BE2C (cell line): ENCODE measurements at places on chromosomes 11 and 22.

- DNase-seq, result no peak
Observed at GRCh38 chr11:62879235-62879978, 1.3 kb upstream of the SLC3A2 start.

- DNase-seq, result no peak
Observed at GRCh38 chr22:38311323-38311620, 6.0 kb downstream of the CSNK1E start.

DNA sequence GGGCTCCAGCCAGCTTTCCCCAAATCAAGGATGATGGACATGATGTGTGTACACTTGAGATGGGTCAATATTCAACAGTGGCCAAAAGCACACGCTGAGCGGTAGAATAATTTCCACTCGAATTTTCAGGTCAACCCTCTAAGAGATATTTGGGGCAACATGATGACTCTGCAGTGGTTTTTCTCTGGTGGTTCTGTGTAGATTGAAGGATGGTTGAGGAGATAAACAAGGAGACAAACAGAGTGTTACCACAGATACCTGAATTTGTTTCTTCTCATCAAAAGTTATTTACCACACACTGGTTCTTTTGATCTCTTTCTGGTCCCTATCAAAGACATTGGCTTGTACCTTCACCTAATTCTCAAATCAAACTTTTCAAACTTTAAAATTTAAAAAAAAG lies 242.0 kb downstream of the ETS1 start:
- DNase-seq, result no peak

DNA sequence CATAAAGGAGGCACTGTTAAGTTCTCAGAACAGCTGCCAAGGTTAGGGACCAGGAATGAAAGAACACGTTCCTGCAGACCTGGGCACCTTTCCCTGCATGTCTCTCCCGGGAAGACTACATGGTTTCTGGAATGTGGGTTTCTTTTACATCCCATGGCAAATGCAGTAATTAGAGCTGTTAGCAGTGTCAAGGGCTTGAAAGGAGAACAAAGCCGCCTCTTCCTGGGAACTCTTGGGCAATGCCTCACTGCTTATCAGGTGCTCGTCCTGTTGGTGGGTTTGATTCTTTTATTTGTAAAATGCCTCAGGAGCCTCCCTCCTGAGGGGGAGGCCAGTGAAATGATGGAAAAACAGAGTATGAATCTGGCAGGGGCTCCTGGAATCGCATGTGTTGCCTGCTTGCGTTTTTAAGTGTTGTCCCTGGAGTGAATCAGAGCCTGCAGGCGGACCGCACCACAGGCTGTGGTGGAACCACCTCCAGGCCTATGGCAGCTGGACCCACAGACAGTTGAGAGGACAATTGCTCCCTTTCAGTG lies 723 bp upstream of the C22orf31 start:
- DNase-seq, result no peak

GRCh38 chr11:33654594-33654993 lies 46.0 kb downstream of the C11orf91 start:
- DNase-seq, result no peak

DNA sequence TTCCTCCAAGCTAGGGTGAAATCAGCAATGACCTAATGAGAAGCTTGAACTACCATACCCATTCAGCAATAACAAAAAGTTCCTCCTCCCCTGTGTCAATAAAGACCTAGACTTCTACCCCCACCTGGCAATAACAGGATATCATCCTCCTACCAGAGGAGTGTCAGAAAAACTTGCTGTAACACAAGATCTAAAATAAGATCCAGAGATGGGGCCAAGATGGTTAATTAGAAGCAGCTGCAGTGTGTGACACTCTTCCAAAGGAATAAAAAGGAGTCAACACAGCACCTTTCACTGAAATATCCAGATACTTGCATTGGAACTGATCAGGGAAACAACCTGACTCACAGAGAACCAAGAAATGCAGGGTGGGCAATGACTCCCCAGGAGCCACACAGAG lies 84.4 kb upstream of the ARHGAP42 start:
- no peak for DNase-seq

- peak; percentile 10 for DNase-seq
Observed at GRCh38 chr11:1222491-1223345, at the start of gene MUC5B. MUC5B (plus strand) TSS chr11:1223066; CDS start chr11:1223124, 58 bp downstream.

- DNase-seq, result no peak
Observed at GRCh38 chr11:63227521-63228107, 15.8 kb downstream of the SLC22A25 start.

DNA sequence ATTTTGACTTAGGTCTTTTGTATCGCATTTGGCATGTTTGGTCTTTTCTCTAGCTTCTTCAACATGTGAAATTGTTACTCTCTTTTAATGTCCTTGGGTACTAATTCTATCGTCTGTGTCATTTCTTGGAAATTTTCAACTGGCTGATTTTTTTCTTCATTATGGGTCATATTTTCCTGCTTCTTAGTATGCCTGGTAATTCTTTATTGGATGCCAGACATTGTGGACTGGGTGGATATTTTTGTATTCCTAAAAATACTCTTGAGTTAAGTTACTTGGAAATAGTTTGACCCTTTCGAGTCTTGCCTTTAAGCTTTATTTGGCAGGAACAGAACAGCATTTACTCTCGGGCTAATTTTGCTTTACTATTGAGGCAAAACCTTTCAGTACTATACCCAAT lies 140.1 kb downstream of the ETS1 start:
- DNase-seq, result no peak

- no peak for DNase-seq
Observed at GRCh38 chr11:69920345-69921127, 101.3 kb upstream of the FGF3 start.

GRCh38 chr11:88345949-88346348 lies 8.4 kb upstream of the CTSC start:
- DNase-seq, result no peak

DNA sequence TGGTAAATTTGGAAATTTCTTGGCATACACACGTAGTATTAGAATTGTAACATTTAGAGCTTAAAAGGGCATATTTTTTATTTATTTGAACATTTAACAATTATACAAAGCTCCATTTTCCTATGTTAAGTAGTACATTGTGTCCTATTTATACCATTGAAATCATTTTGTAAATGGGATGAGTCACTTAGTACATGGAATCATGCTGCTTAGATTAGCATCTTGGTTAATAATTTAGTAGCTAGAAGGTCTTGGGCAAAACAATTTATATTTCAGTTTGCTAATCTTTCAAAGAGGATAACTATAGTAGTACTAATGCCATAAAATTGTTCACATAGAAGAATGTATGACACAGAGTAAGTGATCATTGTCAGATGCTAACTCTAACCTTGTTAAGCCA lies 450.1 kb upstream of the LUZP2 start:
- no peak for DNase-seq

DNA sequence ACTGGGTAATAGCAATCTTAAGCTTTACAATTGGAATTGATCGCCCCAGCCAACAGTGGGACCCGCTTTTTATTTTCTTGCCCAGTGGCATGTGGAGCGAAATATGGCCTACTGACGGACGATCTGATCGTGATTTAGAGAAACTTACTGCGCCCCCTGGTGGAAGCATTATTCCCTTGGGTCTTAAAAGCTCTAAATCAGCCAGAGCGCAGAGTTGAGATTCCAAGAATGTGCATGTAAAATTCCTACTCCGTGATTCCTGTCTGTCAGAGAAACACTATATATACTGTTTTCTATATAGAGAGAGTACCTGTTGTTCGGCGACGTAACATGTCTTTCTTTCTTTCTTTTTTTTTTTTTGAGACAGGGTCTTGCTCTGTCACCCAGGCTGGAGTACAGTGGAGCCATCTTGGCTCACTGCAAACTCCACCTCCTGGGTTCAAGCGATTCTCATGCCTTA lies 3.7 kb upstream of the DPF2 start:
- peak; percentile 84 for DNase-seq

GRCh38 chr22:27274770-27275449 lies 526.6 kb downstream of the MN1 start:
- DNase-seq, result no peak

DNA sequence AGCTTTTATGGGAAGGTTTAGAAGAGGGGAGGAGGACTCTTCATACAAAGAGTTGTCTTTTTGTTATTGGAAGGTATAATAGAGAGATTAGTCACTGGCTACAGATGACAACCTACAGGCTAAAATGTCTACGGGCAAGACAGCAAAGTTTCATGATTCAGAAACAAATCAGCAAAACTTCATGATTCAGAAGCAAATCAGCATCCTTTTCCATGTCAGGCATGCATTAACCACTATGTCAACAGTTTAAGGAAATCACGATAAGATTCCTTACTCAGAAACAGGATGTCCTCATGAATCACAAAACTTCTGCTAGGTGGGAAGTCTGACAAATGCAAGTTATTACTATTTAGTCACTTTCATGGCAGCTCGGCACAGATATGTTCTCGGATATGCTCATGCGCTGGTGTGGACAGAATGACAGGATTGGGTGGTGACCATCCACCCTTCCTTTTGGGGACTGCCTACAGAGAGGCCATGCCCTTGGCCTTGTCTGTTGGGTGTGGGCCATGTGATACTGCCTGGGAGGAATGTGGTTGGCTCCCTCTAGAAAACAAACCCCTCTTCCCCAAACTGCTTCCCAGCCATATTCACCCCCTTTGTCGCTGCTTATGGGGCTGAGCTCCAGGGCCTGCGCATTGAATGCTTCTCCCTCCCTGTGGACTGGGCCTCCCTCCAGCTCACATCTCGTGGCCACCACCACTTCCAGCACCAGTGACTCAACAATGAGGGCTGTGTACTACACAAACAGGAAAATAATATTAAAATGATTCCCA lies 10.1 kb downstream of the C11orf91 start:
- no peak for DNase-seq

- no peak for DNase-seq
Observed at GRCh38 chr11:15280393-15280792, 165.7 kb downstream of the INSC start.

DNA sequence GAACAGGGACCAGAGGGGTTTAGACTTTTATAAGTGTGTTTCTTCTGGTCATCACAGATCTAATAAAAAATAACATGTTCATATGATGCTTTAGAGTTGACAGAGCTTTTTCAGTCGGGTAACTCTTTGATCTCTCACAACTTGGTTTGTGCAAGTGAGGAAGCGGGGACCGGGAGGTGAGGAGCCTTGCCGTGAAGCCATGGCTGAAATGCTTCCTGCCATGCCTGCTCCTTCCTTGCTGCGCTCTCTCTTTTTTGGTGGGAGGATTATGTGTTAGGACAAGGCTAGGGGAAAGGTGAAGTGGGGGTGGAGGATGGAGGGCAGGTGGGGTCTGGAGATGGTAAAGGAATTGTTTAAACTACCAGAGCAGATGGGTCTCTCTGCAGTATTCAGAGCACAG lies 23.8 kb downstream of the TEAD1 start:
- DNase-seq, result no peak

GRCh38 chr11:116813170-116813569 lies 9.9 kb downstream of the APOA4 start:
- DNase-seq, result no peak

DNA sequence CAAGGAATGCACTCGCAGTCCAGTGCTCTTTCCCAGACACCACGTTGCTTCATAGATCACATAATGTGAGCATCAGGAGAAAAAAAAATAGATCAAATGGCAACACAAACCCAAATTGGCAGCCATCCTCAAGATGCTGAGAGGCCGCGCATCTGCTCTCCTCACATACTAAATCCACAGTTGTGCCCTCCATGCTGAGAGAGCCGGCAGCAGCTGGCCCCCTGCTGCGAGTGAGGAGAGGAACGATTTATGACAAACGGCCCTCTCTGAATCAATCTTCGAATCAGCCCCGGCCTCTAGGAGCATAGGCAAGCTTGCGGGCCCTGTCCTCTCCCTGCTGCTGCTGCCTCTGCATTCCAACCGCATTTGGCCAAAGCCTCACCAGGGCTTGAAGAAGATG lies 159.9 kb upstream of the TENM4 start:
- no peak for DNase-seq

DNA sequence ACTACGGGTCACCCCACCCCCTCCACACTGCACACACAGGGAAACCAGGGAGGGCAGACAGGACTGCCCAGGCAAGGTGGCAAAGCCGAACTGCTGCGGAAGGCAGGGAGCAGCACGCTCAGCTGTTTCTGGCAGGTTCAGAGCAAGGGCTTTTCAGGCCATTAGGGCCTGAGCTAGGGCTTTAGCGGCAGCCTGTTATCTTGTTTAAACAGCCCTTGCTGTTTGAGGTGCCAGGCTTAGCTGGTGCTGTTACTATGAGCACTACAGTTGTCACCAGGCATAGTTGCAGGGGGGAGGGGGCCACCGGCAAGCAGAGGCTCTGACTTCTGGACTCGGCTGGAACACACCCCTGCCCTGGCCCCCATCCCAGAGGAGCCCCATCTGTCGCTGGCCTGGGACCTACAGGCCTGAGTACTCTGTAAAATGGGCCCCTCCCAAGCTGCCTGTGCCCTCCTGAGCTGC lies 34.9 kb downstream of the RSPH14 start:
- no peak for DNase-seq

- DNase-seq, result no peak
Observed at GRCh38 chr11:111532365-111532709, 8.2 kb upstream of the LAYN start.

GRCh38 chr11:64306563-64306875 lies 1.2 kb downstream of the ESRRA start:
- no peak for DNase-seq

GRCh38 chr11:1131033-1131911 lies 26.5 kb upstream of the MUC5AC start:
- DNase-seq, result no peak

DNA sequence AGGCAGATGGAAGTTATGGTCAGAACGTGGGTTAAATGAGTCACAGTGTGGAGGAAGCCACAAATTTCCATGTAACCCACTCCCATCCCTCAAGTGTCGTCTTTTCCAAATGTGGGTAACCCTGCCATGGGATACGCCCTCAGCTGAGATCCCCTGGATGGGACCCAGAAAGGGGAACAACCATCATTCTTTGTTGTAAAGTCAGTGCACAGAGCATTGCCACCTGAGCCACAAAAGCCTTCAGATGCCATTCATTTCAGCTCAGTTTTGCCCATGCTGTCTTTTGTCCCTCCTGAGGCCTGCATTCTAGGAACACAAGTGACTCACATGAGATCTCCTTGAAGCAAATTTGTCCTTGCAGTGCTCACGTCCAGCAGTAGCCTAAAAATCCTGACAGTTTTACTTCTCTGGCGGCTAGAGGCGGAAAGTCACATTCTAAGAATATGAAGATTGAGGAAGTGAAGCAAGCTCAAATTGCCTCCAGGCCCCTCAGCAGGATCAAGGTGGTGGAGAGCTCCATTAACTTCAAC lies 30.6 kb downstream of the MMP13 start:
- no peak for DNase-seq

DNA sequence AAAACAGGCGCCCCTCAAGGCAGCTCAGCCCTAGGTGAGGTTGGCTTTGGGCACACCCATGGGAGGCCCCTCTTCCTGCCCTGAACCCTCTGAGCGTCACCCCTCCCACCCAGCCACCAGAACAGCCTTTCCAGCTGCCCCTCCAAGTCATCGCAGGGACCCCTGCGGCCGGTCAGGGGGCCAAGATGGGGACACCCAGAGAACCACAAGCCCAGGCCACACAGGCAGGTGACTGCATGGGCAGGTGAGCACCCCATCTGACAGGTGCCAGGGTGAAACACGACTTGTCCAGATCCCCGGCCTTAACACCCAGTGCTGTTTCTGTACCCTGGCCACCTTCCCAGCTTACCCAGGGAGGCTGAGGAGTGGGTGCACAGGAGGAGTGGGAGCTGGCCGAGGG lies 24.6 kb upstream of the GRAMD4 start:
- no peak for DNase-seq
